ENCODE measurements at places on chromosomes 12 and 14. TPM values are rescaled to one million over a fixed set of nuclear protein-coding genes. Genes with fewer than 3 reads are reported as not detected.
A peak's percentile ranks its signal among the peaks of the same experiment; 100 is the strongest.

DNA sequence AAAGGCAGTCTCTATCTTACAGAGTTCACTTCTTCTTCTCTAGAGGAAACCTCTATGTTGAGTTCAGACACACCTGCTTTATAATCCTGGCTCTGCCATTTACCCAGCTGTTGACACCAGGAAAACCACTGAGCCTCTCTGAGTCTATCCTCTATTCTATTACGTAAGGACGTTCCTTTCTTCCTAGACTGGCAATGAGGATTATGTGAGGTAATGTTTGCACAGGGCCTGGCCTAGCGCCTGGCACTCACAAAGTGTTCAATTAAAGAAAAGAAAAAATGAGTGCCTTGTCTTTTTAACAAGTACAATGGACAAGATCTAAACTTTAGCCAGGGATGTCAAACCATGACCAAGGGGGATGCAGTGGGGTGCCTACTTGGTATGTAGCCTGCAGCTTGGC, 641.9 kb upstream of the TBX3 start:
- DNase-seq: no peak

DNA sequence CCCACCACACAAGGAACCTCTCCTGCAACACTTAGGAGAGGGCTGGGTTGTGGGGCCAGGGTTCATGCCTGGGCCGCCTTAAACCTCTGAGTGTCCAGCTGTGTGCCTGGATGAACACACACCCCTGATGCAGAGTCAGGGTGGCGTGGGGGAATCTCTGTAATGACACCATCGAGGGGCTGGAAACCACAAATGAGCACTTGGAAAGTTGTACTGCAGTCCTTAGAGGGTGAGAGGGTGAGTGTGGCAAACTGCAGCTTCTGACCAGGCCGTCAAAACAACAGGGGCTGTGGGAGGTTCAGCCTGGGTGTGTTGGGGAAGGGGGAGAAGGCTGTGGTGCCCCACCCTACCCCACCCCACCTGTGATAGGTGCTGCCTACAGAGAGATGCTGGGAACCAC, 12.4 kb upstream of the KRT5 start:
- no peak for DNase-seq

DNA sequence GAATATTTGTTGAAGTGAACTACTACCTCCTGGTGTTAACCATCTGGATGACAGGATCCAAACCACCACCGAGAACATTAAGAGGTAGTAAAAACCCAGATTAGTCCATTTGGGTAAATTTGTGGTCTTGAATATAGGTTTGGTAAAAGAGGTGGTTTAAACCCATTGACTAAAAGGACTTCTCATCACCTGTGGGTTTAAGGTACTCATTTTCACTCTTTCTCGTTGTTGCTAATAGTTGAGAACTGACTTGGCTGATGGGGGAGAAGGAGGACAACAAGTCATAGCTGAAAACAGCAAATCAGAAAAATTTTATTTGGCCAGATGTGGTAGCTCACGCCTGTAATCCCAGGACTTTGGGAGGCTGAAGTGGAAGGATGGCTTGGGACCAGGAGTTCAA, 59.2 kb downstream of the ACADS start:
- no peak for DNase-seq

- DNase-seq: no peak
Observed at GRCh38 chr14:73717266-73717665, 3.1 kb upstream of the PNMA1 start.

- no peak for DNase-seq
Observed at GRCh38 chr14:22487941-22488340, 101.1 kb downstream of the DAD1 start.

GRCh38 chr12:3697311-3697870, 55.5 kb downstream of the CRACR2A start:
- DNase-seq: no peak

DNA sequence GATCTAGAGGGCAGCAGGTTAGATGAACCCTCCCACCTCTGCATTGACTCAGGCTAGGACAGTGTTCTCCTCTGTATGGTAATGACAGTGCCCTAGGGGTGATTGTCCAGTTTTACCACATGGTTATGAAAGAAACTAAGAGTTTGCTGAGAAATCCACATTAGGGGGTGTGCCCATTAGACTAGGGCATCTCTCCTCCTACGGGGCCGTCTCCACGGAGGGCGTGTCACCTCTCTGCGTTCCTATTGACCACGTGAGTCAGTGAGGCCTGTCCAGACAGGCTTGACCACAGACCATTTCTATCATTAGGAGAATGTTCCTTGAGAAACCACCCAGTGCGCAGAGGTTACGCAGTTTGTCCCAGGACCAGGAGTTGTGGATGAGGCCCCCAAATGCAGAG, 8.3 kb downstream of the MVK start:
- no peak for DNase-seq

- DNase-seq: no peak
Observed at GRCh38 chr14:51139121-51139681, 44.3 kb upstream of the TRIM9 start.

GRCh38 chr14:104640681-104641080, 36.1 kb upstream of the TMEM179 start:
- DNase-seq: no peak

DNA sequence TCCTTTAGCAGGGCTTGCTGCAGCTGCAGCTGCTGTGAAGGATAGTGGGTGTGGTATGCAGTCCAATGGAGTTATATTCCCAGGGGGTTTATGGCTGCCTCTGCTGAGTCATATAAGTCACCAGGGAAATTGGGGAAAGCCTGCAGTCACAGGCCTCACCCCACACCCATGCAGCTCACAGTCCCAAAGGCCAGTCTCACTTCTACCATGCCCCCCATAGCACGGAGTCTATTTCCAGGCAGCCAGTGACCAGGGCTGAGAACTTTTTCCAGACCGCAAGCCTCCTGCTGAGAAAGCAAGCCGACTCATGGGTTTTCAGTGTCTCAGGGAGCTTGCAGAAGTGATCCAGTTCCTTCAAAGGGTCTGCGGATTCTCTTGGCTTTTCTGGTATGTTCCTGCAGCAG, 322.4 kb upstream of the CLEC14A start:
- no peak for DNase-seq

- DNase-seq: no peak
Observed at GRCh38 chr14:41302776-41303175, 303.9 kb upstream of the LRFN5 start.

GRCh38 chr14:103288076-103288766, 45.8 kb upstream of the EIF5 start:
- DNase-seq: no peak

GRCh38 chr12:108699955-108700563, 31.3 kb downstream of the CORO1C start:
- DNase-seq: no peak

DNA sequence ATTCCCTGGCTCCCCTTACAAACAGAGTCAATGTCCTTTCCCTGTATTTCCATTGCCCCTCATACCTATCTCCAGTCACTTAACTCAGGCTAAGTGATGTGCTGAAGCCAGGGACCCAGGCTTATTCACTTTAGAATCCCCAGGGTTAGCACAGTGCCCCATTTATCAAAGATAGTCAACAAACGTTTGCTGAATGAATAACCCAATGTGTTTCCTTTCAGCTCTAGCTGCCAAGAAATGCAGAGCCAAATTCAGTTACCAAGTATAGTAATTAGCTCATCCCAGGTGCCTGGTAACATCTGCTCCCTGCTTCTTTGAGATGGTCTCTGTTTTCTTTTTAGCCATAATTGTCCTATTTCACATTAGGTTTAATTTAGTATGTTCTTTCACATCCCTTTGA, 189.5 kb downstream of the PHLDA1 start:
- no peak for DNase-seq

GRCh38 chr12:116862167-116862566, 19.1 kb downstream of the HRK start:
- no peak for DNase-seq

DNA sequence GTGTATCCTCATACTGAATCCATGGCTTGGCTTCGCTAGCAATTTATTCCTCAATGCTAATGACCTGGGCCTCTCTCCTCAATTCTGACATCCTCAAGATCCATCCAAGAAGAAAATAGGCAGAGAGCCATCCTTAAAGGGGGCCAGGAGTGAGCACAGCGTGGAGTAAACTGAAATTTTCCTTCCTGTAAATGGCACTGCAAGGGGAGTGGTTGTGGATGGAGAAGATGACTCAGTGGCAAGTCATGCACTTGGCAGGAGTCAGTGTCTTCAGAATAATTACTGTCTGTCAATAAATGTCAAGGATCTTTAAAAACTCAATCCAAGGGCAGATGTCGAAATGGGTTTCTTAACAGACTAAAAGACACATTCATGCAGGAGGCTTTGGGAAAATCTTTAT, 88.0 kb upstream of the TMEM132C start:
- DNase-seq: peak; percentile 66

DNA sequence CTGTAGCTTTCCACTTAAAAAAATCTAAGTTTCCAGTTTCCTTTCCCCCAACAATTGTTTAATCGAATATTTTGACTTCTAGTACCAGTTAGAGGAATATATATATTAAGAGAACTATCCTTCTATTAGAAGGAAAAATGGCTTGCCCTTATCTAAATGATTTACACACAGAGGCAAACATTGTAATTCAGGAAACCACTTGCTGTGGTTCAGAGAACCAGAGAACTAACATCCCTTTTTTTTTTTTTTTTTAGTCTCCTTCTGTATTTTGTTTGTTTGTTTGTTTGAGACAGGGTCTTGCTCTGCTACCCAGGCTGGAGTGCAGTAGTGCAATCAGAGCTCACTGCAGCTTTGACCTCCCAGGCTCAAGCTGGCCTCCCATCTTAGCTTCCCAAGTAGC, 746.6 kb downstream of the VRK1 start:
- DNase-seq: no peak

- DNase-seq: no peak
Observed at GRCh38 chr12:69633061-69633460, 22.4 kb upstream of the LRRC10 start.

DNA sequence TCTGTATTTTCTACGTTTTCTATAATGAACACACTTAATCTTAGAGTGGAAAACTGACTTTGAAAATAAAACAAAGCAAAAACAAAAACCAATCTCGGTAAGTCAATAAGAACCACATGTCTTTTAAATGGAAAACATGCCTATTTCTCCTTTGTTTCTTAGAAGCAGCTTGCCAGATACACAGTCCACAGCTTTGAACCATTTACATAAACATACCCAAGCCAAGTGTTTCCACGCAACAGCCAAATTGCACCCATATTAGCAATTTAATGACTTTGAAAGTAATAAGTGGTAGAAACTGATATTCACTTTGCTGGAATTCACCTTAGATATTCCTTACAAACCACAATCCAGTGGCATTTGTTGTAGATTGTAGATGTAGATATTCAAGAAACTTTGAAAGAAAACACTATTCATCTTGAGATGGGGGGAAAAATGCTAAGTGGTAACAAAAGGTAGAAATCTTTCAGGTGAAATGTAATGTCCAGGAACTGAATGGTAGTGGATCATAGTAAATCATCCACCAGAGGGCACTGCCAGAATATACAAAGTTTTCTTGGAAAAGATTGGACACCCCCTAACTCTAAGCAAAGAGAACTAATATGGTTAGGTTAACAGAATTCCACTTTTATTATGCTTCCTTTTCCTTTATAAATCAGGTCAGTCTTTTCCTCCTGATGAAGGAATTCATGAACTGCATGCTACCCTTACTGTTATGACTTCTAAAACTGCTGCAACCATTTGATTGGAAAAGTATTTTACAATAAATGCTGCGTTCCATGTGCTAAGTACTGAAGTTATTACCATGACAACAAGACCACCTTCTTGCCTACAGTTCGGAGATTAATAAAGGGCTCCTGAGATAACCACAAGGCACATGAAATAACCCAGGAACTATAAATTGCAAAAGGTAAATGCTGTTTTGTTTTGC, 69.8 kb downstream of the RERG start:
- peak; percentile 20 for DNase-seq

GRCh38 chr12:13000925-13001774, 1.1 kb upstream of the HEBP1 start:
- peak; percentile 76 for DNase-seq

- DNase-seq: no peak
Observed at GRCh38 chr12:104687823-104688573, 231.2 kb downstream of the CHST11 start.

DNA sequence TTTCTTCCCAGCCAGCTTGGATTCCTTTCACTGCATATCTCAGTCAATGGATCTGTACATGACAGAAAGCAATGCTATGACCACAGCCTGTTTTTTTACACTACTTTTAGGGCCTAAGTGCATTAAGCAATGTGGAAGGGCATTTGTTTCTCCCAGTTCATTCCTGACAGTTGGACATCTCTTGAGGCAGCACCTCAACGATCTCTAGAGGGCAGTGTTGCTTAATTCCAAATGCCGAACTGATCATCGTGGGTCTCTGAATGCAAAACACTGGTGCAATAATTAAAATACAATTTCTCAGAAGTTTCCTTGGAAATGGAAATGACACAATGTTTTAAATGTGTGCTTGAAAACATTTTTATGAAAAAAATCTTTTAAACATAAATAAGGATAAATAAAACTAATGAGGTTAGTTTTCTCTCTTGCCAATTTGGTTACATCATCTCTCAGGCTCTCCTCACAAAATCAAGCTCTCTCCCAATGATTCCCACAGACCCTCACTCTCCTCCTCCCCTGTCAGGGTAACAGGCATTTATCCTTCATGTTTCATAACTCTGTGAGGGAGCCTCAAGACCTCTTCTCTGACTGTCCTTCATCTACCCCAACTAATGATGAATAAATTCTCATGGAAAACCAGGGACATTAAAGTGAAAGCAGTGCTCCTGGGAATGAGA, 192.4 kb upstream of the SLC16A7 start:
- DNase-seq: no peak

- DNase-seq: peak; percentile 69
Observed at GRCh38 chr14:44778604-44779003, 183.1 kb downstream of the KLHL28 start.

DNA sequence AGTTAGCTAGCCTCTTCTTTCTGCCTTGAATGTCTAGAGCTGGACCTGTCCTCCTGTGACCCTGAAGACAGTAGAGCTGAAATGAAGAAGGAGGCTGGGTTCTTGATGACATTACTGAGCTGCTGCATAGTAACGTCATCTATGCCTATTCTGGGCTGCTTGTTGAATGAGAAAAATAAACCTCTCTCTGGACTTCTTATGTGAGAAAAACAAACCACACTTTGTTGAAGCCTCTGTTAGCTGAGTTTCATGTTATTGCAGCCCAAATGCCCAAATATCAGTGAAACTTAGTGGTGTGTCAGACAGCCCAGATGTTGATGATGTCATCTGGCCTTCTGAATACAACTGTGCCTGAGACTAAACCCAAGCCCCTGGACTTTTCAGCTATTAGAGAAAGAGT, 67.0 kb upstream of the MAX start:
- peak; percentile 48 for DNase-seq

- DNase-seq: no peak
Observed at GRCh38 chr12:1803736-1804135, 16.6 kb upstream of the LRTM2 start.

The ATL1 gene
- total RNA-seq: 5.9 TPM

The CDK2 gene
- 57.5 TPM for total RNA-seq

The FGF23 gene
- not detected for total RNA-seq

The FSCB gene
- total RNA-seq: not detected

The AQP2 gene
- not detected for total RNA-seq

The SYCP3 gene
- total RNA-seq: not detected

The DUSP16 gene
- 4.6 TPM for total RNA-seq

The VWF gene
- total RNA-seq: not detected

The DEPDC4 gene
- total RNA-seq: 2.4 TPM

Measured in Daoy (cell line).